ENCODE measurements at places on chromosomes 6 and 20. TPM values are rescaled to one million over a fixed set of nuclear protein-coding genes. Genes with fewer than 3 reads are reported as not detected.

SLC44A4 gene
- not detected for total RNA-seq

GRCh38 chr6:170446841-170447560, 106.1 kb downstream of the PSMB1 start:
- no peak for DNase-seq

DNA sequence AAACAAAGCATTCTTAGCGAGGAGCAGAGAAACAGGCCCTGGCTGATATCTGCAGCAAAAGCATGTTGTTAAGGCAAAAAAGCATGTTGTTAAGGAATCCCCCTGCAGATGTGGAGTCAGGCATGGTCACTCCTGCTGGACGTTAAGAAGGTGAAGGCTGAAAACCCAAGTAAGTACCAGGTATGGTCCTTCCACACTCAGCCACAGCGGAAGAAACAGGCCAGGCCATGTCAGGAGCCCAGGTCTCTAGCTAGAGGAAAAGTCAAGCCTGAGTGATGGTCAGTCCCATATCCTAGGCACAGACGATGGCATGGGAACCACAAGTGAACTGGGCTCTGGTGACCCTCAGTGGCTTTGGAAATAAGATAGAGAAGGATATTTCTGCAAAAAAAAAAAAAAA, 32.5 kb upstream of the MAS1L start:
- DNase-seq = no peak

- DNase-seq = no peak
Measured at GRCh38 chr6:108677357-108677756, 116.6 kb downstream of the FOXO3 start.

DNA sequence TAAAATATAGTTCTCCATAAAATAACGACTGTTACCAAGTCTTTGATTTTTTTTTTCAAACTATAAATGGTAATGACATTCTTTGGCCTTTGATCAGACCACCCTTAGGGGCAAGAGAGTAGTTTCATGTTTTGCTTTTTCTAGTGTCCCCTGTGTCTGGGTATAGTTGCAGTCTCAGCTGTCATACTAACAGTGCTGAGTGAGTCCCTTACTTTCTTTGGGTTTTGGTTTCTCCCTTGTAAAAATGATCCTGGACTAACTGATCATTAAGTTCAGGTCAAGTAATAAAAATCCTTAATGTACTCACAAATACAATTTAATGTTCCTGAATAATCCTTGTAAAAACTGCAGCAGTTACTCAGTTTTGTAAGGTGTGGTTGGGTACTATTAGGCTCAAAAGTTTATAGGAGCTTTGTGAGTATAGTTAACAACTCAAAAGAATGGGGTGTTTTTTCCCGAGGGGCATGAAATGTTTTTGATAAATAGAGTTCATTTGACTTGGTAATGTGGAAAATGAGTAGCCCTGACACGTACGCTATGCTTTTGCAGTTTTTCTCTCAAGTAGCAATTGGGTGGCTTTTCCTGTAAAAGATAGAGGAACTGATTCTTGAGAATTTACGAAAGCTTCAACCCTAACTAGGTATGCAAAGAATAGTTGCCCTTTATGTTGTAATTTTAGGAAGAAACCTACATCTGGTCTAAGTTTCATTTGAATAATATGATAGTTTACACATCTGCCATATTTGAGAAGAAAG, 6.2 kb downstream of the PTPN1 start:
- no peak for DNase-seq

All from cerebellum (tissue), 4 donors.